ENCODE measurements at places on chromosomes 13 and 19. TPM values are rescaled to one million over a fixed set of nuclear protein-coding genes. Genes with fewer than 3 reads are reported as not detected.

GRCh38 chr13:76992548-76993001 is 694 bp downstream of the CLN5 start:
- no peaks in the 10 kb centered on the region for H3K27me3 ChIP-seq
- H3K36me3 ChIP-seq = no peaks in the 10 kb centered on the region
- H3K4me1 ChIP-seq = peaks cover 9% of the 10 kb centered on the region
- peak overlapping the region; percentile 75 for H3K4me3 ChIP-seq

GRCh38 chr13:113493315-113493951 is 2.9 kb upstream of the DCUN1D2 start:
- no peaks in the 10 kb centered on the region for H3K36me3 ChIP-seq
- peak overlapping the region; percentile 83 for H3K27ac ChIP-seq
- peak overlapping the region; percentile 33 for H3K4me3 ChIP-seq
- DNase-seq = no peak
- no peaks in the 10 kb centered on the region for H3K27me3 ChIP-seq
- H3K4me1 ChIP-seq = peaks cover 47% of the 10 kb centered on the region

GRCh38 chr13:52944697-52945096 is 83.9 kb upstream of the OLFM4 start:
- no peaks in the 10 kb centered on the region for H3K27me3 ChIP-seq
- no peak overlapping the region for H3K4me3 ChIP-seq
- H3K4me1 ChIP-seq = no peaks in the 10 kb centered on the region

DNA sequence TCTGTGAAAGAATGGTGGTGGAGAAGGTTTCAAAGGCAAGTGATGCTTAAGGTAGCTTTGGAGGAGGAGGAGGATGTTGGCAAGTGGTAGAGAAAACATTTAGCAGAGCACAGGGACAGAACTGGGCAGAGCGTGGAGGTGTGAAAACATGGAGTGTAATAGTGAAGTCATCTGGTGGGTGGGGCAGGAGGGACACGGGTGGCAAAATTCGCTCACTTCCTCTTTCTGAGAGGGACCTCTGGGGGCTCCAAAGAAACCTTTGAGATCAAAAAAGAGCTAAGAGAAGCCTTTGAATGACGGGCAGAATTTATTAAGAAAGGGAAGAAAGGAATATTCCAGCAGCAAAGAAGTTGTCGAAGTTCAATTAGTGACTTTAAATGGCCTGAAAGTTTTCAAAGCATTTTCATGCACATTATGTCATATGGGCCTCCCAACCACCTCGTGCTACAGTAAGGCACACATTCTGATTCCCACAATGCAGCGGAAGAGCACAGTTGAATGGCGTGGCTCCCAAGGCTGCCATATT is 82.8 kb downstream of the STARD13 start:
- no peaks in the 10 kb centered on the region for H3K36me3 ChIP-seq
- H3K27me3 ChIP-seq = no peaks in the 10 kb centered on the region
- no peak overlapping the region for H3K4me3 ChIP-seq
- DNase-seq = no peak
- H3K27ac ChIP-seq = no peak overlapping the region

DNA sequence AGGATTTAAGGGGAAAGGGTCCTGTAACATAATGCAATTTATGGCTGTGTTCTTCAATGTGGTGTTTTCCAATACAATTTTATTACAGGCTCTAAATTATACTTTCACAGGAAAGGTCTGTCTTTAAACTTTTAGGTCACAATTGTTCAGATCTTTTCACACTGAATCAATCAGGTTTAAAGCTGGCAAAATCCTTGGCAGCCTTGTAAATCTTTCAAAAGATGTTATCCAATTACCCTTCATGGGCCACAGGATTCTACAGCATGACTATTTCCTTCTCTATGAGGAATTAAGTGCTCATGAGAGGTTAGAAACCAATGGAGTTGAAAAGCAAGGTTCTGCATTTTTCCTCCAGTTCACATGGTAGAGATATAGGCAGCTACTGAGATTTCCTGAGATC is 211.5 kb upstream of the MIR17HG start:
- H3K4me3 ChIP-seq = no peak overlapping the region
- no peaks in the 10 kb centered on the region for H3K27me3 ChIP-seq
- H3K4me1 ChIP-seq = no peaks in the 10 kb centered on the region
- no peak for DNase-seq

GRCh38 chr13:80361298-80361697 is 20.4 kb upstream of the SPRY2 start:
- H3K27me3 ChIP-seq = no peaks in the 10 kb centered on the region
- no peak overlapping the region for H3K27ac ChIP-seq
- H3K4me3 ChIP-seq = no peak overlapping the region
- H3K4me1 ChIP-seq = peaks cover 7% of the 10 kb centered on the region

- no peaks in the 10 kb centered on the region for H3K36me3 ChIP-seq
- no peaks in the 10 kb centered on the region for H3K27me3 ChIP-seq
- H3K4me3 ChIP-seq = no peak overlapping the region
- DNase-seq = peak; percentile 32
- no peaks in the 10 kb centered on the region for H3K4me1 ChIP-seq
These were observed 51.2 kb downstream of the NLRP12 start for GRCh38 chr19:53772943-53773342.

DNA sequence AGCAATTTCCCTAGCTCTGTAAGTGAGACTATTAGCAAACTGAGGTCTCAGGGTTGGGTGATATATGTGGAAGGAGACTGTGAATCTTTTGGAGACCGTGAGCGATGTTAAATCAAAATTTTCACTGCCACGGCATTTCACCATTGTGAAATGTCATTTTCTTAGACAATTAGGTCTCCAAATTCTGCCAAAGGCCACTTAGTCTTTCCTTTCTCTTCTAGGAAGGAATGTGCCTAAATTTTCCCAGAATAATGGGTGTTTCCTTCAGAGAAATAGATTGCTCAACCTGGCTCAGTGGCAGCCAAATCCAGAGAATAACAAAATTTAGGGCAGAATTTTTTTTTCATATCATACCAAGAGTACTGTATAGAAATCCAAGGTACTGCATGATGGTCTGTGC is 64.5 kb upstream of the SCEL start:
- H3K4me3 ChIP-seq = no peak overlapping the region
- no peaks in the 10 kb centered on the region for H3K27me3 ChIP-seq
- no peaks in the 10 kb centered on the region for H3K36me3 ChIP-seq
- no peak for DNase-seq
- no peaks in the 10 kb centered on the region for H3K4me1 ChIP-seq

- DNase-seq = no peak
- no peak overlapping the region for H3K27ac ChIP-seq
- no peaks in the 10 kb centered on the region for H3K4me1 ChIP-seq
These were observed 4.6 kb downstream of the RNASEH2B start for GRCh38 chr13:50914176-50914700.

DNA sequence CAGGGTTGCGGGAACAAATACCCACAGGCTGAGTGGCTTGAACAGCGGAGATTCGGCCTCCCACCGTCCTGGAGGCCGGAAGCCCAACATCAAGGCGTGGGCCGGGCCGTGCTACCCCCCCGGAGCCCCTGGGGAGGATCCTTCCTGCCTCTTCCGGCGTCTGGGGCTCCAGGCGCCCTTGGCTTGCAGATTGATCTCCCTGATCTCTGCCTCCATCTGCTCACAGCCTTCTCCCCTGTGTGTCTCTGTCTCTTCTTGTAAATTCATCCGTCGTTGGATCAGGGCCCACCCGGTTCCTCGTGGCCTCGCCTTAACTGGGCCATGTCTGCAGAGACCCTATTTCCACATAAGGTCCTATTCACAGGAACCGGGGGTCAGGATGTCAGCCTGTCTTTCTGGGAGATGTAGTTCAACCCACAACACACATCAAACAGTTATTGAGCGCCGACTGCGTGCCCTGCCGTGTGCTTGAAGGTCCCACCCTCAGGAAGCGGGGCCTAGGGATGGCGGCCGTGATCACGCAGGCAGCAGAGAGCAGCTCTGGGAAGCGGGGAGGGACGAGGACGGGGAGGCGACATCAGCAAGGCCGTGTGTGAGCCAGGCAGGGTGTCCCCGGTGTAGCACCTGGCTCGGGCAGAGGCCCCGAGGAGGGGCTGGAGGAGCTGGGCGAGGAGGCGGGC is 21.3 kb downstream of the HCN2 start:
- DNase-seq = no peak
- H3K4me3 ChIP-seq = no peak overlapping the region
- H3K27me3 ChIP-seq = no peaks in the 10 kb centered on the region
- H3K4me1 ChIP-seq = no peaks in the 10 kb centered on the region
- no peaks in the 10 kb centered on the region for H3K36me3 ChIP-seq

DNA sequence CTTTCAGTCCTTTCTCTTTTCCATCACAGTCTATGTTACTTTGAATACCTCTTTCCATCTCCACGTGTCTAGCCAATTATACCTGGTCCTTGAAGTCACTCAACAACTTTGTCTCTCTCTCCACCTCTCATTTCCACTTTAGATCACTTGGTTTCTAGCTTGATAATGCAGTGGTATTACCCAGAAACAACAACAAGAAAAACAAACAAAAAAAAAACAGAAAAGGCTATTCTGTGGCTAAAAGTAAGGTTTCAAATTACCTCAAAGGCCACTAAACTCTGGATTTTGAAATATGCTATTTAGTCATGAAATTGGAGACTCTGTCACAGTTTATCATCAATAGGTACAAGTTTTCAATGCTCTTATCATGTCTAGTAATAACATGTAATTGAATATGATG is 184.8 kb downstream of the PCDH9 start:
- no peak overlapping the region for H3K4me3 ChIP-seq
- DNase-seq = no peak
- H3K4me1 ChIP-seq = peaks cover 6% of the 10 kb centered on the region
- H3K27ac ChIP-seq = no peak overlapping the region
- no peaks in the 10 kb centered on the region for H3K27me3 ChIP-seq

- H3K27me3 ChIP-seq = no peaks in the 10 kb centered on the region
- H3K4me1 ChIP-seq = peaks cover 5% of the 10 kb centered on the region
- peak within 1 kb of the TSS; percentile 99 for H3K27ac ChIP-seq
- peak within 1 kb of the TSS; percentile 88 for H3K4me3 ChIP-seq
- peaks cover 13% of the 10 kb centered on the region for H3K36me3 ChIP-seq
These were observed at the start of gene KEAP1 for GRCh38 chr19:10503002-10503789. TSS of gene KEAP1 (minus strand) at chr19:10503356. CDS start at chr19:10500033, 3,323 bp downstream.

DNA sequence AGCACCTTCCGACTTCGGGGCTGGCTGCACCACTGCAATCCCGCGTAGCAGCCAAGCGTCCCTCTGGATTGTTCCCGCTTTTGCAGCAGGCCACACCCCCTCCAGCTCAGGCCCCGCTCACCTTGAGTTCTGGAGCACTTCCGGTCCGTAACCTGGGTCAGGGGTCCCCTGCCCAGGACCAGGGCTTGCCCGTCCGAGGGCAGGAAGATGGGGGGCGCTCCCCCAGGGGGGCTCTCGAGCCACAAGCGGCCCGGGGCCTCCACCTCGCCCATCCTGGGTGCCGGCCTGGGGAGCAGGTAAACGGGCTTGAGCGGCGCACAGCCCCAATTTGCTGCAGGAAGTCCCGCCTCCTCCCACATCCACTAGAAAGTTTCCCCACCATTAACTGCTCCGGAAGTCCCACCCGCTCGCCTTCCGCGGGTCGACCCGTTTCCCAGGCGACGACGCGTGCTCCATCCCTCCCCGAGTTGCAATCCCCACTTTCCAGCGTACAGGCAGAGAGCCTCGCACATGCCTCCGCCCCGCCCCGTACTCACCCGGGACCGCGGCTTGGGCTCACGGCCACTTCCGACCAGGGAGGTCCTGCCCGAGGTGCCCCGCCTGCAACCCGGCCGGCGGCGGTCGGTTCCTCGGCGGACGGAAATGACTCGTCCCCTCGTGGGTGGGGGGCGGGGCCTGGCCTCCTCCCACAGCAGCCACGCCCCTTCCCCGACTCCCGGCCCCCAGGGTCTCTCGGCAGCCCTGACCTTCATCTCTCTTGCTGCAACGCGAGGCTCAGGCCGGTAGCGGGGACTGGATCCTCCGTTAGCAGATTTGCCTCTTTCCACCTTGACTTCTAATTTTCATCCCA is at the start of gene PNKP:
Gene PNKP, minus strand, starts transcription at position 644 of the 850 bp plus-strand sequence. Its CDS starts 372 bp downstream, at position 272.
- no peaks in the 10 kb centered on the region for H3K27me3 ChIP-seq
- DNase-seq = peak; percentile 90
- H3K4me3 ChIP-seq = peak within 1 kb of the TSS; percentile 69
- H3K4me1 ChIP-seq = peaks cover 16% of the 10 kb centered on the region
- H3K27ac ChIP-seq = peak within 1 kb of the TSS; percentile 73
- peaks cover 4% of the 10 kb centered on the region for H3K36me3 ChIP-seq

The NOP53 gene
- 576 TPM for polyA plus RNA-seq

The DIAPH3 gene
- polyA plus RNA-seq = 0.42 TPM

The PSMC4 gene
- 40.4 TPM for polyA plus RNA-seq

The CD22 gene
- 0.38 TPM for polyA plus RNA-seq

The FFAR2 gene
- 0.30 TPM for polyA plus RNA-seq

The ZNF813 gene
- polyA plus RNA-seq = 0.94 TPM

The HCN2 gene
- polyA plus RNA-seq = 0.27 TPM

Measured in pancreas (tissue), 10 donors.